HT-29 (cell line): ENCODE measurements at places on chromosomes 13 and 19.

DNA sequence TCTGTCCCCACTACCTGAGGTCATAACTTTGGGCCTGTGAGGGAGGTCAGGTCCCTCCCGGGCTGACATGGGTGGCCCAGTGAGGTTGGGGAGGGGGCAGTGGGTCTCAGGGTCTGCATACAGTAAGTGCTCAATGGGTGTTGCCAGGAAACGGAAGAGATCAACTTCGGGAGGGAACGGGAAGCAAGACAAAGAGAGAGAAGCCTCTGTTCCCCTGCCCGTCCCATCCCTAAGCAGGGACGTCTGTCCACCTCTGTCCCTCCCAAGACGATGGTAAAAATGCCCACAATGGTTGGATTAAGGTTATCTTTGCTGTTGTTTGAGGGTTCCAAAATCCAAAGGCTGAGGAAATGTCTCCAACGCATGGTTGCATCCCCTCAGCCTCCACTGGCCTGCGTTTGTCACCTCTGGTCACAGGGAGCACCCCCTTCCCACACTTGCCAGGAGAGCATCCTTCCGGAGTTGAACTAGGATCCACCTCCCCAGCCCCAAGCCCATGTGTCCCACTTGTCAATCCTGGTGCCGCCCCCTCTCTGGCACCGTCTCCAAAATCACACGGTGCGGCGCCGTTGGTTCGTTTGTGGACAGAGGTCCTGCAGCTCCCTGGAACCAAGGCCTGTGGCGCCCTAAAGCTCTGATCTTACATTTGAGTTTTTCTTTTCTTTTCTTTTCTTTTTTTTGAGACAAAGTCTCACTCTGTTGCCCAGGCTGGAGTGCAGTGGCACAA is 774 bp upstream of the HOMER3 start:
- DNase-seq = no peak

DNA sequence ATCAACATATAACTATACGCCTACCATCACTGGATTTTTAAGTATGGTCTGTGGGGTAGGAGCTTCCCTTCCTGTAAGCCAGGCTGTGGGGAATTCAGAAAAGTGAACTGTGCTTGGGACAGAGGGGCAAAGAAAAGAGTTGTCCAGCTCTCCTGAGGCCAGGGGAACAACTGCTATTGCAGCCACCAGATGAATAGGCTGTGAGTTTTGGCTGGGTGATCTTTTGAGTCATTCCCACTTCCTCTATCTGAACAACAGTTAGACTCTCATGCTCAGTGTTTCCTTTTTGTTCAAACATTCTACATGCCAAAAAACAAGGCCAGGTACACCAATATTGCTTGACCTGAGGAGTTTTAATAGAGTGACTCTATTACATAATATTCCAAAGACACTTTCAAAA is 426.2 kb upstream of the DACH1 start:
- no peak for DNase-seq

GRCh38 chr13:26348966-26349365 is 95.0 kb downstream of the CDK8 start:
- DNase-seq = no peak

- DNase-seq = no peak
Measured at GRCh38 chr13:112056284-112056727, 10.6 kb upstream of the SOX1 start.

DNA sequence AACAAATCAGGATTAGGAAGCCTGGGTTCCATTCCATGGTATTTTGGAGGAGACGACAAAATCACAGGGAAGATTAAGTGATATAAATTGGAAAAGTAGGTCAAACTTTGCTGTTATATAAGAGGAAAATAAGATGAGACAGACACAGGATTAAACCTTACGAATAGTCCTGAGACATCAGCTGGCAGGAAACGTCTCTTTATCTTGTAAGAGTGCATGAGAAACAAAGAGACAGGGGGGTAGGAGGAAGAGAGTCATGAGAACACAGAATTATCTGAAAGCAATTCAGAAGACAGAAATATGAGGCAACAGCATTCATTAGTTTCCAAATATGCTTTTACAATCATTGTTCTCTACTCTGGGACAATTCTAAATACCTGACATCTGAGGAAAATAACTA is 310.6 kb upstream of the MIR17HG start:
- no peak for DNase-seq

GRCh38 chr13:98525456-98526181 is 51.3 kb downstream of the STK24 start:
- no peak for DNase-seq

- no peak for DNase-seq
Measured at GRCh38 chr19:4108767-4109625, 14.9 kb downstream of the MAP2K2 start.

DNA sequence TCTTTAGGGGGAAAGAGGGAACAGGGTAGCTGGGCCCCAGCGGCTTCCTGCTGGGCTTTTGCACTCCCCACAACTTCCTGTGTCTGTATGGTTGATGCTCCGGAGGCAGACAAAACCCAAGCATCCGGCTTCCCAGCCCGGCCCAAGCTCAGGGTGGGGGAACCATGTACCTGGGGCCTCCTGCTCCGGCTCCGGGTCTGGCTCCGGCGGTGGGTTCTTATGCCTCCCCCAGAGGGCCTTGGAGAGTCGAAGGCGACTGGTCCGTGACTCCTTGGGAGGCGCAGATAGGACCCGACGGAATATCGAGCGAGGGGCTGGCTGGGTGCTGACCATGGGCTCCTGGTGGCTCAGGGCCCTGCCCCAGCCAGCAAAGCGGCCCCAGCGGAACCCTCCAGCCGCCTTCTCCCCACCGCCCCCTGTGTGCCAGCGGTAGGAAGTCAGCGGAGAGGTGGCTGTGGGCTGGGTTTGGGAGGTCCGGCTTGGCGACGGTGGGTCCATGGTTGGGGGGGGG is 428 bp downstream of the RASAL3 start:
- DNase-seq = no peak

DNA sequence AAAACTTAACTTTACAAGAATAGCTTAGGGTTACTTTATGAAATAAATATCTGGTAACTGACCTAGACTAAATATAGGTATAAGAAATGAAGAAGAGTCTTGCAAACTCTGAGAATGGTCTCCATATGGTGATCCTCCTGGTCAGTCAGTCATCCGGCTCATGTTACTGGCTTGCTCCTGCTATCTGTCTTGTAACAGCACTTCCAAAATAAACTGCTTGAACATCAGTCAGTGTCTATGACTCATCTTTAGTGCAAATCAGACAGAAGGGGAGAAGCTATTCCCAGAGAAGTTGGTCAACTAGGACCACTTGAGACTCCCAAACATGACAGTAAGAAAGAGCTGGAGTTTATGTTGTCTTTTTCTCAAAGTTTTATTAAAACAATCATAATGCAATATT is 1550.9 kb downstream of the PCDH9 start:
- DNase-seq = no peak

GRCh38 chr19:40747536-40747935 is 2.7 kb downstream of the ACTMAP start:
- no peak for DNase-seq

GRCh38 chr13:95235199-95235756 is 66.0 kb downstream of the ABCC4 start:
- no peak for DNase-seq

DNA sequence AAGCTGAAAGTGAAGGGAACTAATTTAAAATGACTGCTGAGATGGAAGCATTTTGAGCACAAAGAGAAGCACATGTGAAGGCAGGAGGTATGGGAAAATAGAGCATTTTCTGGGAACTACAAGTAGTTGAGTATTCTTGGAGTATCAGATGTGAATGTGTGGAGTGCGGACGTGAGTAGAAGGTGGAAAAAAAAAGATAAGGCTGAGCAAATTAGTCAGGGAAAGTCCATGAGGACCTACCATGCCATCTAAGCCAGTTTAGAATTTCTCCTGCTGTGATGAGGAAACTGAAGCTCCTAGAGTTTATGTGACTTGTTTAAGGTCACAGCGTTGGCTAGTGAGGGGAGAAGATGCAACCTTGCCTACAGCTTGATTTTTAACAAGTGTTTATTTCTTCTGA is 578.1 kb upstream of the MIR17HG start:
- no peak for DNase-seq

DNA sequence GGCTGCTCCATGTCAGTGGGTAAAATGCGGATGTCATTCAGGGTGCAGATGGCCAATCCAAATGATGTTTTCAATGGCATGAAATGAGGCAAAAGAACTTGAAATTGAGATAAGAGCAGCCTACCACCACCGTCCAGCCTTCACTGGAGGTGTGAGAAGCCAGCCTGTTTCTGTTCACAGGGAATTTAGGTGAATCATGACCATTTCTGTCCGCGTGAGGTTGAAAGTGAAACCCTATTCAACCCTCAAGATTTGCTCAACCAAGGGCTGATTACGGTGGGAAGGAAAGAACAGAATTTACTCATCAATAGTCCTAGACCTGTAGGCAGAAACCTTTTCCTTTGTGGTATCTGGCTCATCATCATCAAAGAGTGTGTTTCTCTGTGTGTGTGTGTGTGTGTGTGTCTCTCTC is 370.7 kb downstream of the COG6 start:
- DNase-seq = no peak

DNA sequence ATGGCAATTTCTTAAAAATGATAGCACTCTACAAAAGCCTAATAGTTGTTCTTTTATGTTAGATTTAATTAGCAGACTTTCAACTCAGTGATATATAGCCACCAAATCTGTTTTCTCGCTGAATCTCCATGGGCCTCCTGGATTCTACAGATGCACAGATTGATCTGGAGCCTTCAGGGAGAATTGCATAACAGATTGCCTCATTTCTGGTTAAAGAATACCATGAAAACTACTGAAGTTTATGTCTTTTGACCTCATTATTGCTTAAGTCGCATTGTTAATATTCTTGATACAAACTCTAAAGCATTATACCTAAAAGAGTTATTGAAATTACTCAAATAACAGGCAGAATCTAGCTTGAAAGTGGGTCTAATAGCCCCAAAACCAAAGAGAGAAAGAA is 53.7 kb upstream of the PRR20A start:
- no peak for DNase-seq

GRCh38 chr19:41239363-41239762 is 20.3 kb downstream of the AXL start:
- DNase-seq = no peak

- no peak for DNase-seq
Measured at GRCh38 chr19:3319643-3320353, 46.6 kb upstream of the NFIC start.

- DNase-seq = no peak
Measured at GRCh38 chr13:109776575-109776974, 9.8 kb downstream of the IRS2 start.

GRCh38 chr13:79360095-79360494 is 46.0 kb downstream of the RBM26 start:
- DNase-seq = no peak

- DNase-seq = peak; percentile 61
Measured at GRCh38 chr13:85693889-85694511, 105.2 kb downstream of the SLITRK6 start.

DNA sequence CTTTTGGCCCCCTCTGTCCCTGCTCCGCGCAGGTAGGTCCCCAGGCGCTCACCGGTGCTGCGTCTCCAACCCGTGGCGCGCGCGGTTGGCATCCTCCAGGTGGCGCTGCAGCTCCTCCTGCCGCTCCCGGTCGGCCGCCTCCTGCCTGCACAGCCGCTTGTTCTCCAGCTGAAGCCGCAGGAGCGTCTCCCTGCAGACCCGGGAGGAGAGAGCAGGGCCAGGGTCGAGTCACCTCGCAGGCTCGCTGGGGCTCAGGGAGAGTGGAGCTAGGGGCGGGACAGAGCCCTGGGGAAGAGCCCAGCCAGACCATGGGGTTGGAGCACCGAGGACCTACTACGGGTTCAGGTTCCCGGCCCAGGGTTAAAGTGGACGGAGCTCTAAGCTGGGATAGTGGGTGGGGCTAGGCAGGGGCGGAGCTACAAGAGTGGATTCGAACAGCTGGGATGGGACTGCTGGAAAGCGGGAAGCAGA is 9.3 kb downstream of the HOOK2 start:
- DNase-seq = peak; percentile 78

GRCh38 chr19:31075146-31075655 is 274.0 kb downstream of the TSHZ3 start:
- DNase-seq = no peak

DNA sequence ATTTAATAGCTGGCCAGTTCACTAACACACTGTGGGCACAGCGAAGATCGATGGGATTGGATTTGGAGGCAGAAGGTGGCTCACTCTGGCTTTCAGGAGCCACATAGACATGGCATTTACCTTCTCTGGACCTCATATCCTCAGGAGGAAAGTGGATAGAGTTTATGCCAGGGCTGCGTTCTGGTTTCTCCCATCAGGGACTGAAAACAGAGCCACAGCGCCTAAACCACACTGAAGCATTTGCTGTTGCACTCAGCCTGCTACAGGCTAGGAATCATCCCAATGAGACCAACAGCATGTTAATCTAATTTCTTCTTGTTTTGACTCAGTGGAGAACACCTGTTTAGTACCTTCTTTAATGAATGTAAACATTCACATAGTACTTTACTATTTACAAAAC is 1.6 kb downstream of the CYSLTR2 start:
- DNase-seq = no peak

DNA sequence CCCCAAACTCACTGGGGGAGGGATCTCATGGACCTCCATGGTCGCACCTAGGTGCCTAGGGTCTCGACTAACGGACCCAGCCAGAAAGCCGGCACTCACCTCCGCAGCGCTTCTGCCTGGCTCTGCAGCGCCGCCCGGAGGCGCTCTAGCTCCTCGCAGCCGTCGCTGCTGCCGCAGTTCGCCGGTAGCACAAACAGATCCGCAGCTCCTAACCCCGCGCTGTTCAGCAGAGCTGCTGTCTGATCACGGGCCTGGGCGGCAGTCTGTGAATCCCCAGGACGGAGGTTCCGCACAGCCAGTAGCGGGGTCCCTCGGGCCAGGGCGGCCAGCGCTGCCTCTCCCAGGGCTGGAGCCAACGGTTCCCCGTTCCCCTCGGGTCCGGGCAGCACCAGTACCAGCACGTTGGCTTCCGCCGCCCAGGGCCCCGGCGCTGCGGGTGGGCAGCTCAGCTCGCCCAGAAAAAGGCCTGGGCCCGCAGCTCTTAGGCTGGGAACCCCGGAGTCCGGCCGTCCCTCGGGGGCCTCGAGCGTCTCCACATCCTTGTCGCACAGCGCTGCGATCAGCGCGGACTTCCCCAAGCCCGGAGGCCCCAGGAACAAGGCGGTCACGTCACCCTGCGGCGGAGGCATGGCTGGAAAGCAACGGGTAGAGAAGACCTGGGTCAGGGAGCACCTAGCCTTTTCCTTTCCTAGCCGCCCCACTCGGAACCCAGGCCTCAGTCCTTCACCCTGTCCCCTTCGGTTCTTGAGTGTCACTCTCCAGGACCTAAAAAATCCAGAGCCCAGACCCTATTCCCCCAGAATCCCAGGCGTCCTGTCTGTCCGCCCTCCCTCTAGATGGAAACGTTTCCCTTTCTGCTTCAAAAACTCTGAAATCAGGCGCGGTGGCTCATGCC is 977 bp downstream of the IRGQ start:
- DNase-seq = peak; percentile 92

DNA sequence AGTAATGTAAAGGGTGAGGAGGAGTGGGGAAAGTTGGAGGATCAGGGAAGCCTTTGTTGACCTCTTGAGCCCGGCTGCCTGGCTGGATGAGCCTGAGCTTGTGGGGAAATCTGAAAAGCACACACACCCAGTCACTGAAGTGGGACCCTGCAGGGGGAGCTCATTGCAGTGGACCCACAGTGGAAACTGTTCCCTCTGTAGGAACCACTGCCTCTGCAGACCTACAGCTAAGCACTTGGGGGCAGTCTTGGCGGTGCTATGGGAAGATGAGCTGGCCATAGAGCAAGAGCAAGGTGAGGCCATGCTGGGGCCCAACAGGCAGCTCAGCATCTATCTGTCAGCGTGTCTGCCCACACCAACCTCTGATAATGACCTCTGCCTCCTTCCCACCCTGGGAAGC is 294.8 kb downstream of the TSHZ3 start:
- peak; percentile 56 for DNase-seq
